ENCODE measurements at places on chromosomes 2 and 18.

DNA sequence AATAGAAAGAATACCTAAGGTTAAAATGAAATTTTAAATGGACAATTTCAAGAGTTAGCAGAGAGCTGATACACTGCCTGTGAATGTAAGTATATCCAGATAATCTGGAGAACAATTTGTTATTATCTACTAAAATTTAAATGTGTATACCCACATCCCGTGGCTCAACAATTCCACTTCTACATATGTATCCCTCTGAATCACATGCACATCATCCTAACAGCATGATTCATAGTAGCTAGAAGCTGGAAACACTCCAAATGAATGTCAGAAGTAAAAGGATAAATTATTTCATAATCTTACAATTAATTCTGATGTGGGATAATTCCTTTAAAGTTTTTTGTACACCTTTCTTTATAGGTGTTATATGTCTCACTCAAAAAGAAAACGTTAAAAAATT lies 87.9 kb downstream of the CNTNAP5 start:
- DNase-seq: no peak

GRCh38 chr2:177165721-177166711 lies 46.6 kb upstream of the HNRNPA3 start:
- DNase-seq: no peak

GRCh38 chr2:38754506-38754905 lies 3.3 kb upstream of the SRSF7 start:
- DNase-seq: no peak

- peak; percentile 63 for DNase-seq
Observed at GRCh38 chr2:25877431-25878360, 591 bp downstream of the ASXL2 start.

GRCh38 chr2:106798826-106799552 lies 87.0 kb downstream of the ST6GAL2 start:
- DNase-seq: no peak

DNA sequence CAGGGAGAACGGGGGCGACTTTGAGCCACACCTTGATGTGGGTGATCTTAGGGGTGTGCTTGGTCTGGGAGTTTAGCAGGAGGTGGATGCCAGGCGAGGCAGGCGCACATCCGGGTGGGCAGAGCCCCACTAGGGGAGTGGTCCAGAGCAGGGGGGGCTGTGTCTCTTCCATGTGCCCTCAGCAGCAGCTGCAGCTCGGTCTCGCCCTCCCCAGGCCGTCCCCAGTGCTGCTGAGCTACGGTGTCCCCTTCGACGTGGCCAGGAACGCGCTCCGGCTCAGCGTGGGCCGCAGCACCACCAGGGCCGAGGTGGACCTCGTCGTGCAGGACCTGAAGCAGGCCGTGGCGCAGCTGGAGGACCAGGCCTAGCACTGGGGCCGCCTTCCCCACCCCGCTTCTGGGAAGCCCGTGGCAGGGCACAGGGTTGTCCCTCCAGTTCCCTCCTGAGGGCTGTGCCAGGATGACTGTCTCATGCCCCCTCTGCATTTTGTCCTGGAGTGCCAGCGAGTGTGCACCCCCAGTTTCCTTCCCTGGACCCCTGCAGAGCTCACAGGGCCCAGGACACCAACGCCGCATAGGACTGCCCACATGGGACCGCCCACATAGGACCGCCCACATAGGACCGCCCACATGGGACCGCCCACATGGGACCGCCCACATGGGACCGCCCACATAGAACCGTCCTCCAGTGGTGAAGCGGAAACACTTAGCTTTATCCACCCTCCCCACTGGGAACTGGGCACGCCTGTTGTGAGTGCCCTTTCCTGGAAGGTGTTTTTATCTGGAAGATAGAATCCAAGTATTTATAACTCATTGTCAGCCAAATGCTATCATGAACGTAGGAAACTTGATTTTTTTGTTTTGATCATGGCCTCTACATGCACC lies 1.9 kb upstream of the ESPNL start:
- DNase-seq: peak; percentile 2

- DNase-seq: no peak
Observed at GRCh38 chr18:48323151-48323550, 86.0 kb downstream of the ZBTB7C start.

DNA sequence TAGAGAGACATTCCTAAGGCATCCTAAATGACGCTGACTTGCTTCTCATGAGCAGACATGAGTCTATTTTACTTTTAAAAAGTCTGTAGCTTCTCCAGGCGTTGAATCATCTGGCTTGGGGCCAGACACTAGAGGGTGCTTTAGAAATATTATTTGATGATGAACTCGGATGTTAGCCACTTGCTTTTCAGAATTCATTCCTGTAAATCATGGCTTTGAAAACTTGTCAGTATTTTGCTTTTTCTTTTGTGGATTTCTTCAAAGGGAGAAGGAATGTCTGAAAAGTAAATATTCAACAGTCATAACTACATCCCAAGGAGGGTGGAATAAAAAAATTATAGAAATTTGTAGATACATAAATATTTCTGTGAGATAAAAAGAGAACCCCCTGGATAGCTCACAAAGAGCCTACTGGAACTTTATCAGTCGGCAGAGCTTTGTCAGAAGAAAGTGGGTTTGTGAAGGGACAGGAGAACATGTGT lies 370.8 kb downstream of the OSR1 start:
- DNase-seq: no peak

DNA sequence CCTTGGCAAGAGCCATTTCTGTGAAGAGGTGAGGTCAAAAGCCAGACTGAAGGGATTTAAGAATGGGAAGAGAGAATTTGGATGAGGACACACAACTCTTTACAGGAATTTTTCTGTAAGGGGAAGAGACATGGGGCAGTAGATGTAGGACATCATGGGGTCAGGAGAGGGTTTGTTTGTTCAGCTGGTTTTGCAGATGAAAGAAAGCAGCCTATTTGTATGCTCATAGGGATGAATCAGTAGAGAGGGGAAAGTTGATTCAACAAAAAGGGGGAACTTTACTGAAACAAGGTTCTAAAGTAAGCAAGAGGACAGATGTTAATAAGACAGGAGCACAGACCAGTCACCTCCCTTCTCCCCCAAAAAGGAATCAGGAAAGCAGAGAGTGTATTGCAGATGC lies 11.2 kb downstream of the SCG2 start:
- DNase-seq: no peak

DNA sequence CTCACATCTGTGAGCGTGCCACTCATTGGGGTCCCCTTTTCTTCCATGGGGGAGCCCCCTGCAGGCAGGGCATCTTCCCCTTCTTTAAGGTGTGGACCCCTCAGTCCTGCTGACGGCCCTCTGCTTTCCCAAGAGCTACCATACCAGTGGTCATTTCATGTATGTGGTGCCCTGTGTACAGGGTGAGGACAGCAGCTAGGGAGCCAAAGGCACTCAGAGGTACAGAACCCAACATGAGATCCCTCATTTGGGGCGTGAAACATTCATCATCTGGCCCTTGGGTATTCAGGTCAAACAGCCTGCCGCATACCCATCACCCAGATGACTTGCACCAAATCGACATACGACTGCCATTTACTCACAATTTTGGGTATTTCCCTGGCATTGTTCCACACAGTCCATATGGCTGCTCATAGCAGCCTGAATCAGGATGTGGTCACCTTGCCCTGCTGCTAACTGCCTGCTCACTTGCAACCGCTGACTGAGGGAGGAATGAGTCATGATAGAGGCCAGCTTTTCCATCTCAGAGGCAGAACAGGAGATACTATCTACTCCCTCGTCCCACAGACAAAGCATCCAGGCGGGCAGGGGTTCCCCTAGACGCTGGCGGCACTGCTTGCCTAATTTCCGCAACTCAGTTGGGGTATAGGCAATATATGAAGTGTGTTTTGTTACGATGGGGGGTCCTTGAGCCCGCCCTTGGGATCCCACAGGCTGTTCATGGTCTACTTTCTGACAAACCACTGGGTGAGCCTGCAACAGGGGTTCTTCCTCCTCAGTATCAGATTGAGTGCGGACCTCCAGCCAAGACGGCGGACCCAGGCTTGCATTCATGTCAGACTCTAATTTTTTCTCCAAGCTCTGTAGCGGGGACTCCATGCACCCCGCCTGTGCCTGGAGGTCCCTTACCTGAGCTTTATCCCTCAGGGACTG lies 228.6 kb downstream of the SATB2 start:
- DNase-seq: no peak

DNA sequence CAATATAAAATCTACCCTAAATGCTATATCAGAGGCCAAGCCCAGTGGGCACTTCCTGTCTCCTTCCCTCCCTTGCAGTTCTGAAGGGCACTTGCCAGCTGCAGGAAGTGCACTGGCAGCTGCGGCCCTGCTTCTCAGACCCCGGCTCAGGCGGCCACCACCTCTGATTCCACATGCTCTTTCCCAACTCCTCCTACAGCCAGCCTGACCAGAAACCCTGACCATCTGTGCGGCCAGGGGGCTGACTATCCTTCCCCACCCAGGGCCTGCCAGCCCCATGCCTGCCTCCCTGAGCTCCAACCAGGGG lies 88.6 kb downstream of the ZBTB7C start:
- DNase-seq: no peak

GRCh38 chr2:72118951-72119350 lies 28.7 kb downstream of the CYP26B1 start:
- no peak for DNase-seq

- DNase-seq: no peak
Observed at GRCh38 chr2:96680561-96681141, 38.1 kb downstream of the FER1L5 start.

All from CD4-positive, alpha-beta T cell treated with Interleukin-4 for 4 hours (primary cell).